ENCODE measurements at places on chromosomes 7 and 10.

DNA sequence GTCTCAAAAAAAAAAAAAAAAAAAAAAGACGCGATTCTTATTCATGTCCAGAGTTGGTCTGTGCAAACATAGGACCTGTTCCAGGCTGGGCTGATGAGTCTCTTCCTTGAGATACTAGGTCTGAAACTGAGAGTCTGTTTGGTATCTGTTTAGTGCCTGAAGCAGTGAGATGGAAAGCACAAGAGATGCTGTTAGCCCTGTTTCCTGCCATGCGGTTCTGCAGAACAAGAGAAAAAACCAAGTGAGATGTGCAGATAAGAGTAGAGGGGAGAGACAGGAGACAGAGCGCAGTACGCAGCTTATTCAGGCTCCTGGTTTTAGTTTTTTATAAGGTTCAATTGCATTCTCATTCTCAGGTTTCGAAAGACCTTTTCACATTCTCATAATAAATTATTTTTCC lies 85.8 kb upstream of the PRKCQ start:
- H3K36me3 ChIP-seq = no peaks in the 10 kb centered on the region
- H3K27ac ChIP-seq = no peak overlapping the region
- no peaks in the 10 kb centered on the region for H3K27me3 ChIP-seq
- H3K4me3 ChIP-seq = no peak overlapping the region
- DNase-seq = no peak
- H3K4me1 ChIP-seq = no peaks in the 10 kb centered on the region

DNA sequence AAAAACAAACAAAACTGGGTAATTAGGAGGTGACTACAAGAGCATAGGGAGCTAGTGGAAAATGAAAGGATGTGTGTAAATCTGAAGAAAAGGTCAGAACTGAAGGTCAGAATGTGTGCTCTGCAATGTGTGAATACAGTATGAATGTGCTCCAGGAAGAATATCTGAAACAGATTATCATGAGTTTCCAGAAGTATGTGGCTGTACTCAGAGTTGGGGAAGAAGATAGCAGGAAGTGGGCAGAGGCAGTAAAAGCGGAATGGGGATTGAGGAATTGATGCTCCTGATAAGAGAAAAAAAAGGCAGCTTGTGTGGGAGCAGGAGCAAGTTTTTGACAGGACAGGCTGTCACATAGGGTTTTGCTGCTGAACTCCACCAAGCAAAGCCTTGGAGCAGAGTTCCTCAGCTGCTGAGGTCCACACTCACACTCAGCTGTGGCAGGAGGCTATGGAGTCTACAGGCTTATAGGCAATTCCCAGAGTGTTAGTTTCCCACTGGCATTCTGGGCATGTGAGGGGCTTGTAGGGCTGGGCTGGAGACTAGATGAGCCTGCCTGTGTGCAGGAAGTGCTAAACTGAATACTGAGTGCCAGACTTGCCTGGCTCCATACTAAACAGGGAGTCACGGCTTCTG lies 22.9 kb downstream of the H2AZ2 start:
- DNase-seq = no peak
- H3K36me3 ChIP-seq = peaks cover 4% of the 10 kb centered on the region
- no peaks in the 10 kb centered on the region for H3K27me3 ChIP-seq
- H3K4me1 ChIP-seq = no peaks in the 10 kb centered on the region
- no peak overlapping the region for H3K27ac ChIP-seq
- no peak overlapping the region for H3K4me3 ChIP-seq

GRCh38 chr10:130398090-130398994 lies 262.2 kb downstream of the GLRX3 start:
- H3K27me3 ChIP-seq = no peaks in the 10 kb centered on the region
- DNase-seq = no peak
- H3K27ac ChIP-seq = no peak overlapping the region
- no peaks in the 10 kb centered on the region for H3K36me3 ChIP-seq

DNA sequence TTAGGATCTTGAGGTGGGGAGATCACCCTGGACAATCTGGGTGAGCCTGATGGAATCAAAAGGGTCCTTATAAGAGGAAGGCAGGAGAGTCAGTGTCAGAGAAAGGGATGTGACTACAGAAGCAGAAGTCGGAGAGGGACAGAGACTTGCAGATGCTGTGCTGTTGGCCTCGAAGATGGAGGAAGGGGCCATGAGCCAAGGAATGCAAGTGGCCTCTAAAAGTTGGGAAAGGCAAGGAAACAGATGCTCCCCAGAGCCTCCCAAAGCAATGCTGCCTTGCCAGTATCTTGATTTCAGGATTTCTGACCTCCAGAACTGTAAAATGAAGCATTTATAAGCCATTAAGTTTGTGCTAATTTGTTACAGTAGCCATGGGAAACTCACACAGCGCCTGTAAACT lies 165.2 kb downstream of the FANK1 start:
- no peaks in the 10 kb centered on the region for H3K27me3 ChIP-seq
- H3K36me3 ChIP-seq = no peaks in the 10 kb centered on the region
- H3K4me3 ChIP-seq = no peak overlapping the region
- no peaks in the 10 kb centered on the region for H3K4me1 ChIP-seq

- H3K4me1 ChIP-seq = no peaks in the 10 kb centered on the region
- no peak for DNase-seq
- no peaks in the 10 kb centered on the region for H3K36me3 ChIP-seq
- no peak overlapping the region for H3K4me3 ChIP-seq
- H3K27me3 ChIP-seq = no peaks in the 10 kb centered on the region
These were observed 24.3 kb downstream of the PTPN12 start for GRCh38 chr7:77561352-77561751.

DNA sequence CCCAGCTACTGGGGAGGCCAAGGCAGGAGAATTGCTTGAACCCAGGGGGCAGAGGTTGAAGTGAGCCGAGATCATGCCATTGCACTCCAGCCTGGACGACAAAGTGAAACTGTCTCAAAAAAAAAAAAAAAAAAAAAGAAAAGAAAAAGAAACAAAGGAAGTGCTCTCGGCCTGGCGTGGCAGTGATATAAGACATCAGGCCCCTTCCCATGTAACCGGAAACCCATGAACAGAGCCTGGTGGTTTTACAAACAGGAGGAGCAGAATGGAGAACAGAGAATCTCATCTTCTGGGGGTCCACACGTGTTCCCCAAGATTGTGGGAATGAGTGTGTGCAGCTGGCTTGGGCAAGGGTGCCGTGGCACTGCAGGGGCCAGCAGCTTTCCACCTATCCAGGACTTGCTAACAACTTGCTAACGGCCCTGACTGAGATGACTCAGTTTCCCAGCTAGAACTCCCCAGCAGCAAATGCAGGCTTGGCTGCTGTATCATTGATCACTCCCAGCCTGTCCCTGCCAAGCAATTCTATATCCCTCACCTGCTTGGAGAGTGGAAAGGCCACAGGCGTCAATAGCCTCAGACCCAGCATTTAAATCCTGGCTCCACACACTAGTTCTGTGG lies 103.0 kb downstream of the COL26A1 start:
- no peak overlapping the region for H3K4me3 ChIP-seq
- H3K4me1 ChIP-seq = no peaks in the 10 kb centered on the region
- no peak for DNase-seq
- no peaks in the 10 kb centered on the region for H3K27me3 ChIP-seq
- no peaks in the 10 kb centered on the region for H3K36me3 ChIP-seq

GRCh38 chr7:41538810-41539724 lies 163.8 kb downstream of the INHBA start:
- H3K4me1 ChIP-seq = peaks cover 5% of the 10 kb centered on the region
- no peak overlapping the region for H3K27ac ChIP-seq
- H3K36me3 ChIP-seq = no peaks in the 10 kb centered on the region
- no peaks in the 10 kb centered on the region for H3K27me3 ChIP-seq
- DNase-seq = no peak

- H3K36me3 ChIP-seq = peaks cover 9% of the 10 kb centered on the region
- no peak overlapping the region for H3K4me3 ChIP-seq
- H3K27ac ChIP-seq = no peak overlapping the region
- DNase-seq = no peak
- H3K27me3 ChIP-seq = no peaks in the 10 kb centered on the region
These were observed 67.8 kb downstream of the ABCC2 start for GRCh38 chr10:99850021-99850766.

- H3K4me3 ChIP-seq = no peak overlapping the region
- H3K4me1 ChIP-seq = no peaks in the 10 kb centered on the region
- peak; percentile 13 for DNase-seq
- H3K27me3 ChIP-seq = no peaks in the 10 kb centered on the region
- H3K36me3 ChIP-seq = no peaks in the 10 kb centered on the region
- H3K27ac ChIP-seq = no peak overlapping the region
These were observed 108.2 kb downstream of the ADCY1 start for GRCh38 chr7:45682358-45682735.

- no peak overlapping the region for H3K4me3 ChIP-seq
- H3K36me3 ChIP-seq = peaks cover 2% of the 10 kb centered on the region
- peak; percentile 70 for DNase-seq
- no peak overlapping the region for H3K27ac ChIP-seq
- no peaks in the 10 kb centered on the region for H3K27me3 ChIP-seq
These were observed 123.4 kb downstream of the NT5C2 start for GRCh38 chr10:103069453-103070331.

DNA sequence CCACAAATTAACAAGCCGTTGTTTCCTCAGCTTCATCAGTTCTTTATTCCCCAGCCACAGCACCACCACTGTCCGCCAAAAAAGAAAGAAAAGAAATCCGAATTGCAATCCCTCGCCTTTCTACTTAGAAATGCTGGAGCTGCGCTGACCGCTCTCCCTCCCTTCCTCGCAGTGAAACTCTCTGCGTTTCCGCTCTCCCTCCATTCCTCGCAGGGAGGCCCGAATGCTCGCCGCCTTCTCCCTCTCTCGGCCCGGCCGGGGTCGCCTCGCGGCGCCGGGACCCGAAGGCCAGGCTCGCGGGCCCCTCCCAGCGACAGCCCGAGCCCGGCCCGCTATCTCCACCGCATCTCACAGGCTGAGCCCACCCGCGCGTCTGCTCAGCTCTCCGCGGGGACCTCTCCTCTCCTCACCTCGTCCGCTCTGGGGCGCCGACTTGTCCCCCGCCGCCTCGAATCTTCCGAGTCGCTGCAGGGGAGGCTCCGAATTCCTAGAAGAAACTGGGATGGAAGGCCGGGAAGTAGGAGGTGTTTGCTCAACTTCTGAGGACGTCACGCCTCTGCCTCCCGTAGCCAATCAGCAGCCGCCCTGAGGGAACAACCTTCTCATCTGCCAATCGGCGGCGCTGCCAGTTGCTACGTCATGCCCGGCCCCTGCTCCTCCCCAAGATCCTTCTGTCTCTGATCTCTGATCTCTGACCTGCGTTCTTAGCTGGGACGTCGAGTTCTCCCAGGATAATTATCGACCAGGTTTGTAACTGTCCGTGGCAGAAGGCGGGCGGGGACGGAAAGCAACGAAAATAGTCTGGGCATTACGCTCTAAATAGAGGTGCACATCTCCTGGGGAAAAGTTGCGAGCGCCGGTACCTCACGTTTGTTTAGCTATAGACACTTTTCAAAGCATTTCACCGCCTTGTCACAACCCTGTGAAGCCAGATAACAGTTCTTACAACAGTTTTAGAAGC lies at the start of gene AASS:
AASS (minus strand) TSS at position 499 of the 961 bp plus-strand sequence. CDS start 10,523 bp downstream, outside the sequence.
- peak within 1 kb of the TSS; percentile 90 for H3K27ac ChIP-seq
- H3K36me3 ChIP-seq = no peaks in the 10 kb centered on the region
- H3K4me1 ChIP-seq = peaks cover 18% of the 10 kb centered on the region
- DNase-seq = peak; percentile 84

DNA sequence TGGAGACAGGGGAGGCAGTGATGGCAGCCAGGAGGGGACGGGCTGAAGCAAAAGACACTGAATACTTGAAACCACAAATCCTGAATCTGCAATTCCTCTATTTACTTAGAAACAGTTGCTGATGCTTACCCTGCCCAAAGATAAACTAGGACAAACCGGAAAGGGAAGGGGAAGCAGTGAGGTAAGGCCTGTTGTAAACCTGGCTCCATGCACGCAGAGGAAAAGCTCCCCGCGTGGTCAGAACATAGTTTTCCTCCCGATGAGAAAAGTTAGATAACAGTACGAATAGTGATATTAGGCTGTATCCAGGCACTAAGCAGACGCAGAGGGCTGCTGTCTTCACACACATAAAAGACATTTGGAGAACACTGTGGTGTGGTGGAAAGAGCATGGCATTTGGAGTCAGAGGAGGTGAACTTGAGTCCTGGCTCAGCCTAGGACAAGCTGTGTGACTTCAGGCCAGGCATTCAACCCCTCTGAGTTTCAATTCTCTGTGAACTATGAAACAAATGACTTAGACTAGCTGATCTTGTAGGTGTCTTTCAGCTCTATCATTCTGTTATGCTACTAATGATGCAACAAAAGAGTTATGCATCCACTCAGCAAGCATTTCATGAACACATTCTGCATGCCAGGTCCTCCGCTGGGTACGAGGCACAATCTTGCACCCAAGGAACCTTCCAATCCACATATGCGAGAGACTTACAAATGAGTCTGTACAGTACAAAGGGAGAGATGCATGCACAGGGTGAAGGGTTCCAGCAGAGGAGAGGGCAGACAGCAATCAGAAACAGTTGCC lies 80.9 kb downstream of the SORBS1 start:
- H3K36me3 ChIP-seq = no peaks in the 10 kb centered on the region
- DNase-seq = no peak
- no peak overlapping the region for H3K4me3 ChIP-seq
- no peaks in the 10 kb centered on the region for H3K27me3 ChIP-seq

DNA sequence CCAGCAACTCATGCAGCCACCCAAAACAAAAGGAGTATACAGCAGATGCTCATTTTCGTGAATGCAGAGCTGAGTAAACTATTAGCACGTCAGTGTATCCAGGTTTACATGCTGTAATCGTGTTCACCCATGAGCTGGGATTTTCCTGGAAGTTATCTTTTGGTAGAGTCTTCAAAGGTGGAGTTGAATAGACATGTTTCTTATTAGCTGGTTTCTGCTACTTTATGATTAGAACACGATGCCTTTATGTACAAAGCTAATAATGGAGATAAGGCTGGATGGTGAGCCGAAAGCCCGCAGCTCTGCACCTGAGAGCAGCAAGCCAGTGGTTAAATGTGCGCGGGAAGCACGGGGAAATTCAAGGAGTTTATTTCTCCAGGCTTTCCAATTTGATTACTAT lies 123.8 kb downstream of the ADARB2 start:
- peak; percentile 19 for DNase-seq
- no peaks in the 10 kb centered on the region for H3K4me1 ChIP-seq
- no peaks in the 10 kb centered on the region for H3K36me3 ChIP-seq
- no peak overlapping the region for H3K4me3 ChIP-seq
- peaks cover 4% of the 10 kb centered on the region for H3K27me3 ChIP-seq

DNA sequence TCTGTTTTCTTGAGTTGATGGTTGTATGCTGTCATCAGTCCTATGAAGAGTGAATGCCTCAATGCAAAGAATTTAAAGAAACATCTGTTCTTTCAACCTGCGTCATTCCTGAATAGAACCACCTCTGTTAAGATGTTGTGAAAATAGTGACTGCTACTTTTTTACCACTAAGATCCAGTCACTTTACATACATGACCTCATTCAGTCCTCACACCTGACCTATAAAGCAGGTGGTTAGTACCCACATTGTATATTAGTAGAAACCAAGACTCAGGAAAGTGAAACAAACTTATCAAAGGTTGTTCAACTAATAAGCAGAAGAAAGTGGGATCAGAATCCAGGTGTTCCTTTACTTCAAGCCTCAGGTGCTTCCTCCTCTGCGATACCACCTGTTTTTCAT lies 64.8 kb downstream of the ITGB8 start:
- no peaks in the 10 kb centered on the region for H3K4me1 ChIP-seq
- no peaks in the 10 kb centered on the region for H3K36me3 ChIP-seq
- DNase-seq = no peak
- H3K27ac ChIP-seq = no peak overlapping the region
- no peaks in the 10 kb centered on the region for H3K27me3 ChIP-seq

GRCh38 chr10:112131346-112131745 lies 52.2 kb downstream of the GPAM start:
- no peak for DNase-seq
- no peaks in the 10 kb centered on the region for H3K36me3 ChIP-seq
- no peaks in the 10 kb centered on the region for H3K4me1 ChIP-seq
- no peak overlapping the region for H3K4me3 ChIP-seq
